Esophagus squamous epithelium (tissue), 5 donors: ENCODE measurements at places on chromosomes 4 and X.

- no peak for DNase-seq
Measured at GRCh38 chrX:41025926-41026701, 59.1 kb upstream of the USP9X start.

DNA sequence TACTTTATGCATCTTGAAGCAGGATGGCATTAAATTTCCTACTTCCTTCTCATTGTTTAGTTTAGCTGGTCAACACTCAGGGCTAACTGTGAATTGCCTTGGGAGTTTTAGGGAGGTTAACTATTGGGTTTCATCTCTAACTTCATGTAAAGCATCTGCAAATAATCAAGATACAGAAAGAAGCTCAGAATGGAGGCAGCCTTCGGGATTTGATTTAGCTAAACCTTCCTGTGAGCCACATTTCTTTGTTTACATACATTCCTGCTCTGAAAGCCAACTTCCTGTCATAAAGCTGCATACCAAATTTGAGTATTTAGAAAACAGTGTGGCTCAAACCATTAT, 131.7 kb upstream of the PCDH18 start:
- DNase-seq, result no peak

DNA sequence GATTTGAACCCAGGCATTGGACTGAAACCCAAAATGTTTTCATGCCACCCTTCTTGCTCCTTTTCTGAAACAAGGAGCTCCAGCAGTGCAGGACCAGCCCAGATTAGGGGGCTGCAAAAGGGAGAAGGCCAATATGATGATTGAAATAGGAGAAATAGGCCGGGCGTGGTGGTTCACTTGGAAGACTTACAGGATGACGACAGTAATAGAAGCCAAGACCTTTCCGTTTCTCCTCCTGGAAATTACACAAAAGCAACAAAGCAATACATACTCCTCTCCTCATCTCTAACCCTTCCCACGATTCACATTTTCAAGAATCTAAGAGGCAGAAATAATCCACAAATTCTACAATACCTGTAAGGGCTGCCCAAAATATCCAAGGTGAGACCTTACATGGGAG, 90.8 kb downstream of the ANAPC4 start:
- no peak for DNase-seq

DNA sequence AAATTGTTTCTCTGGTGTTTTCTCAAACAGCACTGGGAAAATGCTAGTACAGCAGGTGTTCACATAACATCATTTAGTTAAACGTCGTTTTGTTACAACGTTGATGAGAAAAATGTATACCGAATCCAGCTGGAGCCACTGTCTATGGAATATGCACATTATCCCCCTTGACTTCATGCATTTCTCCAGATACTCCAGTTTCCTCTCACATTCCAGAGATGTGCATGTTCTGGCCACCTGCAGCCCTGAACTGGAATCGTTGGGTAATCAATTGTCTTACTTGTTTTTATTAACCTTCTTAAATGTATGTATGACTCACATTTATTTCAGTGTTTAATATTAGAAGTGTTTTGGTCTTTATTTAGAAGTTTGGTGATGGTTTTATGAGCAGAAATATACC, 18.4 kb upstream of the ODAM start:
- no peak for DNase-seq

DNA sequence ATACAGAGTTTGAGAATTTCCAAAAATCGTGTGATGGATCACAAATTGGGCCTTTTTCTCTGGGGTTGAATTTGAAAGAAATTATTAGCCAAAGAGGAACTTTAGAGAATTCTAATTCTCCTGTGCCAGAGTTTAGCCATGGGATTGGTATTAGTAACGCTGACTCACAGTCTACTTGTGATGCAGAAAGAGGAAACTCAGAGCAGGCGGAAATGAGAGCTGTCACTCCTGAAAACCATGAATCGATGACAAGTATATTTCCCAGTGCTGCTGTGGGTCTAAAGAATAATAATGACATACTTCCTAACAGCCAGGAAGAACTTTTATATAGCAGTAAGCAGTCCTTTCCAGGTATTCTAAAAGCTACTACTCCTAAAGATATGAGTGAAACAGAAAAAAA, 64.9 kb downstream of the N4BP2 start:
- DNase-seq, result no peak

GRCh38 chr4:118279328-118279727, 73.5 kb downstream of the PRSS12 start:
- DNase-seq, result no peak

DNA sequence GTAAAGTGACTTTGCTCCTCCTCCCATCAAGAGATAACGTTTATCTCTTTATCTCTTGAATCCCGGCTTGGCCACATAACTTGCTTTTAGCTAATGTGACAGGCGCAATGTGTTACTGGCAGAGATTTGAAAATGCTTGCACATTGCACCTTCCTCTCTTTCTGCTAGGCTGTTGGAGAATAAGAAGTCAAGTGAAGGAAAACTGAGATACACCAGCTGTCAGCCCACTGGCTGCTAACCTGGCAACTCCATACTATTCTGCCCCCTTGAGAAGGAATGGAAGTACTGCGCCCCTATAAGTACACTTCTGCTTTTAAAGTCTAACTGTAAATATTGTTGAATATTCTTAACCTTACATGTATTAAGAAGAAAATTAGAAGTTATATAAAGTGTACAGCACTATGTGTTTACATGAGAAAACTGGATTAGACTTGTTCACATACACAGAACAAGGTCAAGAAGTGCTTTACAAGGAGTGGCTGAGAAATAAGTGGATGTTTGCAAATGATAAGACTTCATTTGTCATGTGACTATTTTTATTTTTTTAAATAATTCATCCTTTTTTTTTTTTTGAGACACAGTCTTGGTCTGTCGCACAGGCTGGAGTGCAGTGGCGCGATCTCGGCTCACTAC, 424.5 kb upstream of the CTSO start:
- DNase-seq, result no peak

DNA sequence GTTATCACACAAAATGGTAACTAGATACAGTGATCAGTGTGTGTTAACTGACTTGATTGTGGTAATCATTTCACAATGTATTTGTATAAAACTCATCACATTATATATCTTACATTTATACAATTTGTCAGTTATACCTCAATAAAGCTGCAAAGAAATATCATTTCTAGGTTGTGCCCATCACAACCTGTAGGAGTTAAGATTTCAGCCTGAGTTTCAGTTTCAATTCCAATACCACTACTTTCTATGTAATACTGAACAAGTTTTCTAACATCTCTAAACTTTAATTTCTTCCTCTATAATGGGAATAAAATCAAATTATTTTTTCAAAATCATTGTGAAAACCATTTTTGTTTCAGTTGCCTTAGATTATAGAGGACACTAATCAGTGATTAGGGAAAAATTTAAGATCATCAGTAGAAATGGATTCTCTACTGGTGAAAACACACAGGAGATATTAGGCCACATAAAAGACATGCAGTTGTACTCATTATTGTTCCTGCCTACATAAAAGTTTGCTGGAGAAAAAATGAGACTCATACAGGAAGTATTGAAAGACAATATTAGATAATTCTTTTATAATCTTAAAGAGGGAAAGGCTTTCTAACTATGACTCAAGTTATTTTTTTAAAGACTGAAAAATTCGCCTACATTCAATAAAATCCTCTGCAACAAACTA, 18.4 kb upstream of the TBC1D1 start:
- no peak for DNase-seq

- no peak for DNase-seq
Measured at GRCh38 chr4:77697860-77698590, 92.4 kb downstream of the CXCL13 start.

- no peak for DNase-seq
Measured at GRCh38 chr4:38155589-38156294, 195.5 kb downstream of the PTTG2 start.

DNA sequence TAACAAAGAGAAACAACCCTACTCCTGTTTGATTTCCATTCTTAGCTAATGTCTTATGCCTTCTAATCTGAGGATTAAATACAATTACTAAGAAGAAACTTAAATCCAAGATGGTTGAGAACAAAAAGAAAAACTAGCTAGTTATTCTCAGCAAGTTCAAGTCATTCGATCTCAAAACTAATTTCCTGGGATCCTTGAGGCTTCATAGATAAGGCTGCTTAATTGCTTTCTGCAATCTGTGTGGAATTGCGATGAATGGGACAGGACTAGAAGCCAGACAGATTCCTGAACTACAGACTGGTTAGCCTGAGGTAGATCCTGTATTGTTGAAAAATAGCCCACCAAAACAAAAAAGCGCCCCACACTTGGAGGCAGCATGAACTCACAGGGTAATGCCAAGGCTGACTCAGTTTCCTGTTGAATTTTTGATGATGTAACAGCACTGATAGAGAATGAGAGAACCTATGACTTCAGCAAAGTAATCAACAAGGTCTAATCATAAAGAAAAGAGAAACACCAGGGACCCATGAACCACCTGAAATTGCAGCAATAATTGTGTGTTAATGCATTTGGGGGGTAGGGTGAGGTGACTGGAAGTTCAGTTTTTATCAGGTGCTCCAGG, 33.9 kb downstream of the KLHL15 start:
- no peak for DNase-seq

- DNase-seq, result no peak
Measured at GRCh38 chr4:4377732-4378460, 9.0 kb upstream of the NSG1 start.

DNA sequence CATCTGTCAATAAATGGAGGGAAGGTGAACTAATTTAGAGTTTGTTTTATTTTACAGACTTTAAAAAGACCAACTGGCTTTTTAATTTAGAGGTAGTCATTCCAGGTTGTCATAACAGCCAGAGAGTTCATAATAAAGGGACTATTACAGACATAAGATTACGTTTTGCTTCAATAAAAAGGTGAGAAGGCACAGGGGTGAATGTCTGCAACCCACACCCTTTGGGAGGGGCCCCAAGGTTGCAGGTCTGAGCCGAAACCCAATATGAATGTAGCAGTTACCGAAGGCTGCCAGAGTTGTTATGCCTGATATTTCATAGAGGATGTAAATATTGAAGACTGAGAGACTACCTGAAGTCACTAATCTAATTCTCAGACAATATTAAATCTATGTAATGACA, 329.7 kb upstream of the GALNT7 start:
- no peak for DNase-seq

GRCh38 chr4:7419961-7420660, 14.6 kb downstream of the PSAPL1 start:
- no peak for DNase-seq

DNA sequence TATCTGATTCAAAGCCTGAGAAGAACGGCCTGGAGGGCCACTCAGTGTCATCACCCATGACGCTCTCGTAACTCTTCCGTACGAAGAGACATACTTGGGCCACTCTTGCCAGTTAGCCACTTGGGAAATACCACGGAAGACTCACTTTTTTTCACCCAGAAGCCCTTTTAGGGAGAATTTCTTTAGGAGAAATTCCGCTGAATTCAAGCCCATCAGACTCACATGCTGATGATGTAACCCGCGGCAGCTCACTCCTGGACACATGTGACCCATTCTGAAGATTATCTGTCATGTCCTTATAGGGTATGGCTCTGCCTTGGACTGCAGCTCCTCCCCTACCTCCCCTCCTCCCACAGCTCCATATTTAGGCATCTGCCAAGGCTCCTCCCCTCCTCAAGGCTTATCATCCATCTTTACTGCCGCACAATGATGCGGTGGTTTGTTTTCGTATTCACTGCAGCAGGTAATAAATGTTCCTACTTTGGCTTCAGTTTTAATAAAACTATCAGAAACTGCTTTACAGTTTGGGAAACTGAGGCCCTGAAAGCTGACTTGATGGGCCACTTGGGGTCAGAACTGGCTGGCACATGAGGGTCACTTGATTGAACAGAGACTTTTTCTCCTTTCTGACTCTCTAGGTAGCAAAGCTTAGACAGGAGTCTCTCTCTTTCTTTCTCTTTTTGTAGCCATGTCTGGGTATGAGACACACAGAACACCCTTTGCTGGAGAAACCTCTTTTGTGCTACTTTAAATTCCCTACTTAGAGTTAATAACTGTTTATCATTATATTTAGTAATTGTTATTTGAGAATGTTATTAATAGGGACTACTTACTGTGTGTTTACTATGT, 42.1 kb downstream of the RHOH start:
- no peak for DNase-seq

- no peak for DNase-seq
Measured at GRCh38 chrX:63961964-63962363, 176.9 kb upstream of the ARHGEF9 start.

GRCh38 chr4:69092190-69092589, 4.1 kb upstream of the UGT2B7 start:
- DNase-seq, result no peak

DNA sequence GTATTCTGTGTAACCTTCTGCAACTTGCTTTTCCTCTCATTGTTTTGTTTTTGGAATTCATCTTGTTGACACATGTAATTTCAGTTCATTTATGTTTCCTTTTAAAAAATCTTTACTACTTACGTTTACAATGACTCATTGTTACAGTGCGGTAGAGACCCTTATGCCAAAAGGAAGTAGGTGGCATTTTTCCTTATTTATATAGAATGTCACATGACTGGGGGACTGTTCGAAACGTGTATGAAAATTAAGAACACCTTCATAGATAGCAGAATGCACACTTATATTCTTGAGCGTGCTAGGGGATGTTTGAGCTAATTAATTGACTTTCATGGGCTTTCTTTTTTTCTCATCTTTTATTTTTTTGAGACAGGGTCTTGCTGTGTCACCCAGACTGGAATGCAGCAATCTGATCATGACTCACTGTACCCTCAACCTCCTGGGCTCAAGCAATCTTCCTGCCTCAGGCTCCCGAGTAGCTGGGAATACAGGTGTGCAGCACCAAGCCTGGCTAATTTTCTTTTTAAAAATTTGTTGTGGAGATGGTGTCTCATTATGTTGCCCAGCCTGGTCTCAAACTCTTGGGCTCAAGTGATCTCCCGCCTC, 7.3 kb downstream of the REPS2 start:
- no peak for DNase-seq

- DNase-seq, result no peak
Measured at GRCh38 chr4:165502916-165503907, 124.4 kb downstream of the CPE start.

- no peak for DNase-seq
Measured at GRCh38 chr4:2321279-2322196, 59.6 kb upstream of the MXD4 start.

- no peak for DNase-seq
Measured at GRCh38 chr4:164924670-164925238, 47.8 kb downstream of the APELA start.

DNA sequence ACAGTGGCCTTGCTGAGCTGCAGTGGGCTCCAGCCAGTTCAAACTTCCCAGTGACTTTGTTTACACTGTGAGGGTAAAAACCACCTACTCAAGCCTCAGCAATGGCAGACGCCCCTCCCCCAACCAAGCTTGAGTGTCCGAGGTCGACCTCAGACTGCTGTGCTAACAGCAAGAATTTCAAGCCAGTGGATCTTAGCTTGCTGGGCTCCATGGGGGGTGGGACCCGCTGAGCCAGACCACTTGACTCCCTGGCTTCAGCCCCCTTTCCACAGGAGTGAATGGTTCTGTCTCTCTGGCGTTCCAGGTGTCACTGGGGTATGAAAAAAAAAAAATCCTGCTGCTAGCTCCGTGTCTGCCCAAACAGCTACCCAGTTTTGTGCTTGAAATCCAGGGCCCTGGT, 168.9 kb upstream of the INTU start:
- no peak for DNase-seq
